Hindlimb muscle (tissue), 1 donor: ENCODE measurements at places on chromosomes 12 and 14.

DNA sequence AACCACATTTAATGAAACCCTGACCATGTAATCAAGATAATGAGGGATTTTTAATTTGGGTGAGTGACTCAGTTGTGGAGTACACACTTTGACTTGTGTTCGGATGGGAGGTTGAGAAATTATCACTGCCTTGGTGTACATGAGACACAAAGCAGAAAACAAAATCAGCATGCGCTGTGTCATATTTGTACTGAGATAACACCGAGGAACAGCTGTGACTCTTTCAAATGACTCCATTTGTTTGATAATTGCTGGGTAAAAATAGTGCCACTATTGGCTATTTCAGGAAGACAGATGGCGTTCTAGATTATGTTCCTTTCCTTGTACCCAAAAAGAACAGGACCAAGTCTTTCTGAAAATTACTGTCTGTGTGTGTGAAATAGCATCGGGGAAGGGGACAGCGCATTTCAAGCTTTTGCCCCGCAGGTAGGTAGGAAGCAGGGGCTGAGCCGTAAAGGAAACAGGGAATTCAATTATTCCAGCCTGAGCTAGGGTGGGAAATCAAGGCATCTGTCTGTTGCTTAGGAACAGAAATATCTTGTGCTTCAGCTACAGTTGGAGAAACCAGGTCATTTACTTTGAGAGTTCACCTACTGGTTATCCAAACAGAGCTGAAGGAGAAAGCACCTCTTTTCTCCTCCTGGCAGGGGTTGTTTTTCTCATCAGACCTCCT is 114.3 kb downstream of the SNAPC1 start:
- DNase-seq = no peak

DNA sequence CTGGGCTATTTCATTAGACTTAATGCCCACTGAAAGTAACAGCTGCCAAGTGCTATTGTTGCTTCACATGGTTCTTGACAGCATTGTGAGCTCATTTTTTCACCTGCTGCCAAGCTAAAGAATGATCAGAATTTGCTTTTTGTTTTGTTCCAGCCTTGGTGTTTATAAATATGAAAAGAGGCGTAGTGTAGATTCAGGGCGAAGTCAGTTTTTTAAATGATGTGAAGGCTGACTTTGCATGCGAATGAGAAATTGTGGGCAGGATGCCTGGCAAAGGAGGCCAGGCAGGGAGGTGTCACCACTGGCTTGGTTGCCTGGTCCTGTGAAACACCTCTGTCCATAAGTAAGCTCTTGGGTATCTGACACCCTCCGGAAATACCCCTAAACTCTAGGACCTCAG is 93.3 kb upstream of the NAP1L1 start:
- no peak for DNase-seq

DNA sequence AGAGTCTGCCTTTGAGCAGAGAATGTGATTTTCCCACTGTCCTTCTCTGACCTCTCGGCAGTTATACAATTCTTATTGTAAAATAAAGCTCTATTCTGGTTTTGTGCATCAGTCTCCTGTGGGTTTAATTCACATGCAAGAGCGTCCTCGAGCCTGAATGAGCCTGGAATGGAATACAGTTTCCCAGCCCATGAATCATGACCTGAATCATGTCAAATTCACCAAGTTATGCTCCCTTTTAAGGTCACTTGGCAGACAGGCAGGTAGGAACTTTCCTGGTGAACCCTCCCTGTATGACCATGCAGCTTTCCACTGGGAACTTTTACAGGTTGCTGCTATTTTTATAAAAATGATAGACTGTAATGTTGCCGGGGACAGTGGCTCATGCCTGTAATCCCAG is 41.7 kb downstream of the BICD1 start:
- DNase-seq = no peak

DNA sequence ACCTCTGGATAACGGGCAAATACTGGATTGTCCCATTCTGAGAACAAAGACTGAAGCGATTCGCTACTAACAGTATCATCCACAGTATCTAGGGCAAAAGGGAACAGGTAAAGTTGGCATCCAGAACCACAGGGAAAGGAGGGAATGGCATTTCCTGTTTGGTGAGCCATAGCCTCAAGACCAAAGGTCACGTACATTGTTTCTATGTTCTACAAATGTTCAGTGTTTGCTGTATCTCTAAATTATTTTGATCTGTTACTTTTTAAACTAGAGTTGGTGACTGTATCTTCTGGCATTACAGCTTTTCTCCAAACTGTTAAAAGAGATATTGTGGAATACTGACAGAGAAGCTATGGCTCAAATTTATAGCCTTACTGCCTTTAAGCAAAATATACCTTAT is 9.7 kb downstream of the MLH3 start:
- no peak for DNase-seq

DNA sequence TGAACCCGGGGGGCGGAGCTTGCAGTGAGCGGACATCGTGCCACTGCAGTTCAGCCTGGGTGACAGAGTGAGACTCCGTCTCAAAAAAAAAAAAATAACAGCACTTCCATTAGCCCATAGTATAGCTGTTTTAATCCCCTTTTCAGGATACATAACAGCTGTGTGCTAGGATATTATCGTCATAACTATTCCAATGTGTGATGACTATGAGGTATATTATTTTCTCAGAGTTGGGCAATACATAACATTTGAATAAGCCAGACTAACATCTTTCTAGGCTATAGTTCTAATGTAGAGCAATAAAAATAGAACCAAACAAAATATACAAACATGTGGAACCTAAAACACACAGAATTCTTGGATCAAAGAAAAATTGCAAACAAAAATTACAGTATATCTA is 57.1 kb downstream of the MARK3 start:
- DNase-seq = no peak

GRCh38 chr14:53533384-53533970 is 380.4 kb upstream of the DDHD1 start:
- DNase-seq = no peak

- DNase-seq = no peak
Observed at GRCh38 chr12:127723251-127723650, 543.7 kb upstream of the TMEM132C start.

DNA sequence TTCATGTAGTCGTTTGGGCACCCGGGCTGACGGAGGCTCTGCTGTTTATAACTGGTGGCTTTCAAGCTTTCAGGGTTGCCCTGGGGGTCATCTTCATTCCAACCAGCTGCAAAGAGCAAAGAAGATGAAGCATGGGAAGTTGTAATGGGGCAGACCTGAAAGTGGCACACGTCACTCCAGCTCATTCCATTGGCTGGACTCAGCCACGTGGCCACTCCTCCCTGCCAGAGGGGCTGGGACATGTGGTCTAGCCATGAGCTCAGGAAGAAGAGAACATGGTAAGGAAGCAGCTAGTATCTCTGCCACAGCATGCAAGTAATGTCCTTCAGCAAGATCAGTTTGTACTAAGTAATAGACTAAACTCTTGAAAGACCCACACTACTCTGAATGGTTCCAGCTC is 51.7 kb upstream of the FERMT2 start:
- no peak for DNase-seq

GRCh38 chr12:52312086-52312485 is 9.1 kb downstream of the KRT83 start:
- DNase-seq = no peak

- DNase-seq = no peak
Observed at GRCh38 chr12:116884871-116885270, 3.6 kb upstream of the HRK start.

- DNase-seq = peak; percentile 71
Observed at GRCh38 chr12:124913474-124914391, 717 bp downstream of the UBC start.

GRCh38 chr12:50074936-50075807 is 10.0 kb upstream of the SMARCD1 start:
- peak; percentile 81 for DNase-seq

- no peak for DNase-seq
Observed at GRCh38 chr12:97323154-97323553, 139.4 kb upstream of the RMST start.

DNA sequence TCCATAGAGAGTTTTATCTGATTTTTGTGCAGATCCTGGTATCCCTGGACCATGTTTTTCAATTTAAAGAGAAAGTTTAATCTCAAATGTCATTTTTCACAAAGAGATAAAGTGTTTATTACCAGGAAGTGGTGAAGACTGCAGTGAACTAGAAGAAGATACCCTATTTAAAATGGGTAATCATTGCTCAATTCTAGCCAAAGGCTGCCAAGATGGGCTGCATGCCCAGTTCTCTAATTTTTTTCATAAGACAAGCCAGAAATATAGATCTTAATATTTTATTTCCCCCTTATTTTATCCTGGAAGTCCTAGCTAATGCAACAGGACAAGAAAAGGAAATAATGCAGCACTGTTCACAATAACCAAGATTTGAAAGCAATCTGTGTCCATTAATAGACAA is 343.5 kb downstream of the PCNX1 start:
- no peak for DNase-seq

DNA sequence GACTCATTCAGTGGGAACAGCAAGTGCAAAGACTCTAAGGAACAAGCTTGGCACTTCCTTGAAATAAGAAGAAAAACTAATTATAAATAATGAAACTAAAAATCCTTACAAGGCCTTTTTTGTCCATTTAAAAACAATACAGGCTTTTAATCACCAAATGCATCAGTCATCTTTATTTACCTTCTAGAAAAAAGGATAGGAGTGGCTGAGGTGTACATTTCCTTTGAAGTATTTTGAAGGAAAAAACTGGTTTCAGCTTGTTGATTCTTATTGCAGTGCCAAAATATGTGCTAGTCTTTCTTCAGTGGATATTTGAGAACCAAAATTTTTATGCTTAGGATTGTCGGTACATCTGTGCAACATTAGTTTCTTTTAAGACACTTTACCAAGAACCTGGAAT is 29.8 kb downstream of the MED21 start:
- DNase-seq = no peak

GRCh38 chr12:119181202-119181601 is 2.5 kb downstream of the HSPB8 start:
- no peak for DNase-seq

DNA sequence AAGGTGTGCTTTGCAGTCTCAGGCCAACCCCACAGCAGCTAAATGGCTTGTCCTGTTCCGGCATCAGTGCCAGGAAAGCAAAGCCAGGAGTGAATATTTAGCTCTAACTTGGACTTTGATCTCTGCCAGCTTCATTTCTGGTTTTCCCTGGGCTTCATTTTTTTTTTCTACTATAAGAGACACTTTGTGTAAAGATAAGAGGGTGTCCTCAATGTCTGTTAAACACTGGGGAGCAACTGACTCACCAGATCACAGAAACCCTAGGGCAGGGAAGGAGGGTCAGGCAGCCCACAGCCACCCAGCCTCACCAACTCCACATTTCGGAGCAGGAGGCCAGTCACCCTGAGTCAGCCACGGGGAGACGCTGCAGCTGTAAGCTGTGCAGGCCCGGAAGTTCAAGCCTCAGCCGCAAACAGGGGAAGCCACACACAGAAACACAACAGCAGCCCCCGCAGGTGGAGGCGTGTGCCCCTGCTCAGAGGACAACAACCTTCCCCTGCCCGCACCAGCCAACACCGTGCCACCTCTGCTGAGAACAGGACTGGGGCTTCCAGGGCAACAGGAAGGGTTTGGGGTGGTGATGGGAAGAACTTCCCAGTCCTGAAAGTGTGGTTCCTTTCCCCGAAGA is 6.3 kb downstream of the TNFRSF1A start:
- DNase-seq = no peak

- no peak for DNase-seq
Observed at GRCh38 chr12:130873825-130874224, 2.0 kb downstream of the RAN start.

DNA sequence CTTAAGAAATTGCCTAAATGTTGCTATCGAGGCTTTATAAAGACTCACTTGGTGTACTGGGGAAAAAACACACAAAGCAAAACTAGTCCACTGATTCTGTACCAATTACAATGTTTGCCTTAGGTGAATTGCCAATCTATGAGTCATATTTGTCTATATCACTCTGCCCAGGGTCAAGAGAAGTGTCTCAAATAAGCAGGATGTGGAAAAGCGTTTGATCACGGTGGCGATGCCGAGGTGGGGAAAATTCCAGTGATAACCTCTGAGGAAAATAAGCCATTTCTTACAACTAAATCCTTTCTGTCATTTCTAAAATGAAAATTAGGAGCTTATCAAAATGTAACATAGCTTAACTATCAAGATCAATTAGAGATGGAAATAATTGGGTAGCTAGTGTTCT is 148.6 kb upstream of the DIO3 start:
- no peak for DNase-seq

DNA sequence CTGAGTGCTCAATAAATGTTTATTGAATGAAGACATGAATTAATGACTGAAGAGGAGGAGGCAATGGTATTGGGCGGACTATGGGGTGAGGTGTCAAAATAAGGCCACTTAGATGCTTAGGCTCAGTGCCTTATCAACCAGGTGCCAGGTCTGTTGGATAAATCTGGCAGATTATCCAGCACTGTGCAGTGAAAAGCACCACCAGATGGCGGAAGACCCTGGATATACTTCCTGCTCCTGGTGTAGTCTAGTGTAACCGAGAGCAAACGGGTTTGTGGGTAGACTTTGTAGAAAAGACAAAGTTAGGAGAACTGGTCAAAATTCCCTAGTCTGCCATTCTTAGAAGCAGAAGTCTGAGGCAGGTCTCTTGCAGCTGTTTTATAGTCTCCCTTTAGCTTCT is 306.3 kb downstream of the ATP23 start:
- no peak for DNase-seq

- DNase-seq = no peak
Observed at GRCh38 chr12:68560851-68561422, 49.8 kb upstream of the RAP1B start.

GRCh38 chr14:24315807-24316596 is 4.7 kb downstream of the LTB4R start:
- DNase-seq = no peak

DNA sequence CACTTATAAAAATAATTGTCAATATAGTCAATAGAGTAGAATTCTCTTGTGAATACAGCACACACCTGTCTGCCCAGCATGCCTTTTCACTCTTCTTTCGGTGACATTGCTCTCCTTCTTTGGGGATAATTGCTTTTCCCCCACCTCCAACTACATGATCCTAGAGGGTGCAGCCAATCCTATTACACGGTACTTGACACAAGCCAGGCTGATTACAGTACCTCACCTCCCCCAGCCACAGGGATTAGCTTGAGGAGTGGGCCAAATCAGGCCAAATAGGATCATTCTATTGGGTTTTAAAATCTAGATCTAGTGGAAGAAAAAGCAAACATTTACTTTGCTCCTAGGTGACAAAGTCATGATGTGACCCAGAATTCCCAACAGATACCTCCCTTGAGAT is 16.8 kb upstream of the NFYB start:
- DNase-seq = no peak
